ENCODE measurements at places on chromosomes 3 and 15.

GRCh38 chr15:80246425-80246894 lies 5.6 kb downstream of the CTXND1 start:
- DNase-seq: peak; percentile 6

GRCh38 chr3:173938616-173939015 lies 541.1 kb downstream of the NLGN1 start:
- DNase-seq: peak; percentile 10

GRCh38 chr15:31397851-31398661 lies 71.4 kb downstream of the KLF13 start:
- DNase-seq: no peak

- no peak for DNase-seq
Observed at GRCh38 chr3:197027896-197028727, 1.5 kb downstream of the MELTF start.

- no peak for DNase-seq
Observed at GRCh38 chr3:50428007-50428633, 68.8 kb upstream of the TMEM115 start.

- no peak for DNase-seq
Observed at GRCh38 chr3:117409701-117410459, 700.3 kb downstream of the TUSC7 start.

- DNase-seq: no peak
Observed at GRCh38 chr15:81308260-81308659, 15.7 kb downstream of the STARD5 start.

DNA sequence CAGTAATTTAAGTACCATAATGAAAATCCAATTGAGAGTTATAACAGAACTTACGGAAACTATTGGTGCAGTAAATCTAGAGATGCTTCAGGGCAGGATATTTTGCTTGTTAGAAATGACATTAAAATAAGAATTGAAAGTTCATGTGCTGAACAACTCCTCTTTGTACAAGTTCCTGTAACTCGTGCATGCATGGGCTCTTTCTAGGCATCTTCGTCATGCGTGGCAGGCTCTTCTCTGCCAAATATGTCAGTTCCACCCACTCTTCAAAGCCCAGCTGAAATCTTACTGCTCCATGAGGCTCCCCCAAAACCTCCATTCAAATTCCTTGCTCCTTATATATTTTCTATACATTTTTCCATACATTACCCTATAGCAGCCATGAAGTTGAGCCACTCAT lies 48.7 kb downstream of the FBN1 start:
- DNase-seq: no peak

GRCh38 chr3:56748663-56749231 lies 53.0 kb downstream of the ARHGEF3 start:
- no peak for DNase-seq

DNA sequence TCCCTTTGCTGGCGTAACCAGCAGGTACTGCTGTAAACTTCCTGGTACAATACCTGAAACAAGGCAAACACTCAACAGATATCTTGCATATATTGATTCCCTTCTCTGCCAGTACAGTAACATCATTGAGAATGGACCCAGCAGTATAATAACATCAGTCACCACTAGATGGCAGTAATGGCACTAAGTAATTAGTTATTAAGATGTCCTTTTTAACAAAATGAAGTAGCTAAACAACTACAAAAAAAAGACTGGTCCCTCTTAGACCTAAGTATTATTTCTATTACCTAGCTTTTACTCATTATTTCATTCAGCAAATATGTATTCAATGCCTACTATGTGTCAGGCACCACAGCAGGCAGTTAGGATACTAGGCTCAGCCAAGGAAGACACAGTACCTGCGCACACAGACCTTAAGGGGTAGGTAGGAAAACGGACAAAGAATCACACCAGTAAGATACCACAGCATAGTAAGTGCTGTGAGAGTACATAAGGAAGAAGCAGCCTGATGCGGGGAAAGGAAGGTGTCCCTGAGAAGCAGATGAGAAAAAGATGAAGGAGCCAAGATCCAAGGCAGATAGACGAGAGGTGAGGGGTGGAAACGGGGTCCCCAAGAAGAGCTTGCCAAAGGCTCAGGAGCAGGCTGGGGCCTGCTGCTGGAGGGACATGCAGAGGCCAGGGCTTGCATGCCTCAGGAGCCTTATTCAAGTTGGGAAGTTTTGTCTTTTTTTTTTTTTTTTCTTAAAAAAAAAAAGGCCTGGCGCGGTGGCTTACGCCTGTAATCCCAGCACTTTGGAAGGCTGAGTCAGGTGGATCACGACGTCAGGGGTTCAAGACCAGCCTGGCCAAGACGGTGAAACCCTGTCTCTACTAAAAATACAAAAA lies 102.7 kb upstream of the CHD2 start:
- peak; percentile 83 for DNase-seq

- DNase-seq: no peak
Observed at GRCh38 chr3:106611116-106611515, 742.3 kb upstream of the CBLB start.

DNA sequence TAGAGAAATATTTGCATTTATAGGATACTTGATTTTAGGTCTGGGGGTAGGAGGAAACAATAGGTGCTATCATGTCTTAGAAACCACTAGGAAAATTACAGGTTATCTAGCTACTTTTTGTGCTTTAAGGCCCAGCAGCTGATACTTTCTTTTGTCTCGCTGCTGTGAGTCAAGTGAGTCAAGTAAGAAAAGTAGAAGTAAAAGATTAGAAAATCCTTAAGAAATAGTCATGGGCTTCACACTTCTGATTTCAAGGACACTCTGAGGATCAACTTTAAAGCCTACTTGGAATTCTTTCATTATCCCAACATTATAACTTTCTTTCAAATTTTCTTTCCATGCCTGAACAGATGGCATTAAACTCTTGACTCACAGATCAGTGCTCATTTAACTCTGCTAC lies 95.2 kb upstream of the RBMS3 start:
- DNase-seq: no peak

GRCh38 chr3:182357928-182358327 lies 435.4 kb upstream of the ATP11B start:
- DNase-seq: no peak

GRCh38 chr3:10357592-10358308 lies 36.8 kb upstream of the SEC13 start:
- DNase-seq: peak; percentile 35

GRCh38 chr3:159239059-159239458 lies 437.2 kb downstream of the MFSD1 start:
- no peak for DNase-seq

- DNase-seq: peak; percentile 44
Observed at GRCh38 chr3:69236812-69237707, 114.7 kb upstream of the LMOD3 start.

GRCh38 chr15:93859176-93859575 lies 372.2 kb upstream of the MCTP2 start:
- DNase-seq: no peak

- DNase-seq: no peak
Observed at GRCh38 chr3:171807129-171807675, 3.1 kb downstream of the PLD1 start.

GRCh38 chr15:95371664-95372063 lies 958.8 kb upstream of the NR2F2 start:
- DNase-seq: peak; percentile 39

DNA sequence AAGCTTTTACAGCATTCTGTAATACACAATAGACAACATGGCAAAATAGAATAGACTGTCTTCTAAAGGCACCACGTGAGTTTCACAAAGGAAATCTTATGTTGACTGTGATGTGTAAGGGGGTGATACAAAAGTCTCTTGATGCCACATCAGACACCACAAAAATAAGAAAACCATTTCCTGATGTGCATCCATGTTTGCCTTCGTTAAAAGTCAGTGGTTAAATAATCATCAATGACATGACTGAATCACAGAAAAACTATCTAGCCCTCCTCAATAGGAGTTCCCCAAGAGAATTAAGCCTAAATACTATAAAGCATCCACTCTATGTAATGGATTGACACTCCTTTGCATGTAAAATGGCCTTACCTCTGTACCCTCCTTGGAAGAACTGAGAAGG lies 198.6 kb upstream of the SLC2A2 start:
- DNase-seq: no peak

DNA sequence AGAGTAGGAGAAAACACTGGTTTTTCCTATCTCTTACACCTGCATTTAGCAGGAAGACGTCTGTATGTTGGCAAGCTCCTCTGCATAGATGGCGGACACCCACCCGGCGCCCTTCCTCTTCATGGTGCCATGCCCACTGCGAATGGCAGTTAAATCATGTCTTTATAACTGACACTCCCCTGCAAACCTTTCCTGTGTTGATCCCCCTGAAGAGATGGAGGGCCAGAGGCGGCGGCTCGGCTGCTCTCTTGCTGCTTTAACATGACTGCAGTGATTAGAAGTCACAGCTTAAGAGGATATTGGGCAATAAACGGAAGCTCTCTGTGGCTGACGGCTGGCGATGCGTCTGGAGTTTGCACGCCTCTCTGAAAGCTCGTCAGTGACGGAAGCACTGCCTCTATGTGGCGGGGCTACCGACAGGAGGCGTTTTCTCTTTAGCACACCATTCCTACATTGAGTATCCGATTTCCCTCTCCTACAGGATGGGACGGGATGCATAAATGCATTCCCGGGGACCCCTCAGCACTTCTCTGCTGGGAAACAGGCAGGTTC lies 25.5 kb upstream of the SNRPA1 start:
- peak; percentile 44 for DNase-seq

DNA sequence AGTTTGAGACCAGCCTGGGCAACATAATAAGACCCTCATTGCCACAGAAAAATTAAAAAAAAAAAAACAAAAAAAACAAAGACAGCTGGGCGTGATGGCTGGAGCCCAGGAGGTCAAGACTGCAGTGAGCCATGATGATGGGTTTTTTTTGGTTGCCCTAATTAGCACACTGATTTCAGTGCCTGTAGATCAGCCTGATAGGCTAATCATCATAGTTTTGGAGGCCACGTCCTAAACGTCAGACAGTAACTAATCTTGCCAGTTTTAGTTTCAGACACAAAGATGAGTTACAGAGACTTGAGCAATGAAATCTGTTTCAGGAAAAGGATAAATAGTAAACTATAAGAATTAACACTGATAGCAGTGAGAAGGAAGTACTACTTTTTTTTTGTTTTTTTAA lies 55.4 kb downstream of the LRCH3 start:
- DNase-seq: no peak

- DNase-seq: no peak
Observed at GRCh38 chr3:151880416-151880690, 6.9 kb downstream of the SUCNR1 start.

DNA sequence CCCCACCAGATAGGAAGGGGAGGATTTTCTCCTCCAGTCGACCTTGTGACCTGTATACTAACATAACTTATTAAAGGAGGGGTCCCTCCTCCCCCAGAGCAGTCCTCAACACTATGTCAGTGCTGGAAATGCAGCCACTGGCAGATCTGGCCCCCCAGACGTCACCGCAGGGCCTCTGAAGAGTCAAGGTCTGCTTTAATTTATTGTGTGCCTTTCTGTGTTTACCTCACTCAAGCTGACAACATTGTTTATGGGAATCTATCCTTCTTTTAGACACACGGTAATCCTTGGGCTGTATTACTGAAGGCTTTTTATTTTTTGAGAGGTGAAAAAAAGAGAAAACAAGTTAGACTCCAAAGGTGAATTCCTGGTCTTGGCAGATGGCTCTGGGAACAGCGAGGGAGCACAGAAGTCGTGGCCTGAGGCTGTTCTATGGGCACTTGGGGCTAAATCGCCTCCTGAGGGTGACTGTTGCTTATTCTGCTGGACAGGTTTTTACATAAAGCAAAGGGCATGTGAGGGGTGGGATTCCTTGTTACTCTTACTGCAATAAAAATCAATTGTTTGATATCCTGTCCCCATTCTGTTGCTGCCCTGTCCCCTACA lies 13.5 kb upstream of the NR2C2 start:
- DNase-seq: no peak

GRCh38 chr3:56851966-56852884 lies 50.5 kb upstream of the ARHGEF3 start:
- peak; percentile 55 for DNase-seq

DNA sequence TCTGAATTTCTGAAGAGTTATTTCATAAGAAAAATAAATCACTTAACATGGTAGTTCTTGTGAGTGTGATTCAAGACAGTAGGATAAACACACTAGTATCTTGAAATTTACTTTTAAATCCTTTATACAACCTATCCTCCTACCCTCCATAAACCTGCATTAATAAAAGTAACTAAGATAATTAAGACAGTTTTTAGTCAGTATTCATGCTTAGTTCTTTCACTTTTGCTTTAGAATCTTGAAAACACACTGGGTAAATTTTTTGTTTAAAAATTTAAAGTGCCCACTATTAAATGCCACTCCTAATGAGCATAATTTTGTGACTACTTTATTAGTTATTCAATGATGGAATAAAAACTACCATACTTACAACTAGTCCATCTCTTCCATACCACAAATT lies 28.8 kb downstream of the GOLIM4 start:
- no peak for DNase-seq

DNA sequence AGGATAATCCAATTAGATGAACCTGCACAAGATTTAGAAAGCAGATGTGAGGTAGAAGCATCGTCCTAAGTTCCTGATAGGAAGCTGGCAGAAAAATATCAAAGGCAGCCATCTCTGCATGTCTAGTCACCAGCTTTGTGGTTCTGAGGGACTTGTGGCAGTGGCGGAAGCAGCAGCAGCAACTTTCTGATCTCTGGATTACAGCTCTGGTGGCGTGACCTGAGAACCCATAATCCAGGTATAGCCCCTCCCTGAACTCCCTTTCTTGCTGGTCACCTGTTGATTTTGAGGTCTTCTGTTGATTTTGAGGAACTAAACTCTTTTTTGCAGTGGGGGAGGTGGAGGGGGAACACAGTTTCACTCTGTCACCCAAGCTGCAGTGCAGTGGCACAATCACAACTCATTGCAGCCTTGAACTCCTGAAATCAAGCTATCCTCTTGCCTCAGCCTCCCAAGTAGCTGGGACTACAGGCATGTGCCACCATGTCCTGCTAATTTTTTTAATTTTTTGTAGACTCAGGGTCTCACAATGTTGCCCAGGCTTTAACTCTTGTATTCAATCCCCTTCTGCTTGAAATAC lies 7.9 kb downstream of the FSIP1 start:
- DNase-seq: no peak

DNA sequence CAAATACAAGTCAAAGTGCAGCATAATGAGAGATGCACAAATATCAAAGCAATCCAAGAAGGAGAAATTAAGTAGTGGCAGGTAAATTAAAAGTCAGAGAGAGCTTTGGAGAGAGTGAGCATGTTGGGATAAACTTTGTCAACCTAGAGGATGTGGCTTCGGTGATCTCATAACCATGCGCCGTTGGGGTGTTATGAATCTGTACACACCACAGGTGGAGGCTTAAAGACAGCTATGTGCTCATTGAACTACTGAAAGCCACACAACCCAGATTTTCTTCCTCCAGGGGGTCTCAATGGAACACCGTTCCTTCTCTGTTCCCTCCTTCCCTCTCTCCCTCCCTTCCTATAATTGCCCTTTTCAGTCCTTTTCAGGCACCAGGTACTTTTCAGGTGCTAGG lies 52.0 kb downstream of the SUCNR1 start:
- no peak for DNase-seq
